ENCODE measurements at places on chromosomes 11 and 22.

DNA sequence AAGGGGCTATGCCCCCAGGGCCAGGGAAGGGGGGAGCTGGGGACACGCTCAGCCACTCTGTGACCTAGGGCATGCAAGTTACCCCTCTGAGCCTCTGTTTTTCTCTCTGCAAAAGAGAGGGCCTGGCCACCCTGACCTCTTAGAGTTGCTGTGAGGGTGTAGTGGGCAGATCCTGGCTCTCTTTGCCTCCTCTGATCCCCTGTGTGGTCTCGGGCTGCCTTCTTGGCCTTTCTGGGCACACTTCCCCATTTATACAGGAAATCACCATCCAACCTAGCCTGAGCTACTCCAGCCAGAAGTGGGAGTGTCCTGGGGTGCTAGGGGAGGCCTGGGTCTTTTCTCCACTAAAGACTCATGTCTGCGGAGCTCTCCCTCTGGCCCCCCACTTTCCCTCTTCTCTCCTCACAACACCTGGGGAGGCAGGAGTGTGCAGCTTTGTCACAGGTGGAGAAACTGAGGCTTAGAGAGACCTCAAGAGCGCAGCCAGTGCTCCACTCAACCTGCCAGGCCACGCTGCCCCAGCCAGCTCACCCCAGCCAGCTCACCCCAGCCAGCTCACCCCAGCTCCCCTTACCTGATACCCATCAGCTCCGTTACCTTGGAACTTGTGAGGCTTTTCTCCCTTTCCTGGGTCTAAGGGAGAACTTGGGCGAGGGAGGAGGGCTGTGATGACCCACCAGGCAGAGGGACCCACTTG lies 1.4 kb downstream of the AIFM3 start:
- no peak overlapping the region for H3K27ac ChIP-seq
- H3K4me1 ChIP-seq, result peaks cover 8% of the 10 kb centered on the region
- no peak for DNase-seq
- H3K4me3 ChIP-seq, result no peak overlapping the region
- no peaks in the 10 kb centered on the region for H3K27me3 ChIP-seq

DNA sequence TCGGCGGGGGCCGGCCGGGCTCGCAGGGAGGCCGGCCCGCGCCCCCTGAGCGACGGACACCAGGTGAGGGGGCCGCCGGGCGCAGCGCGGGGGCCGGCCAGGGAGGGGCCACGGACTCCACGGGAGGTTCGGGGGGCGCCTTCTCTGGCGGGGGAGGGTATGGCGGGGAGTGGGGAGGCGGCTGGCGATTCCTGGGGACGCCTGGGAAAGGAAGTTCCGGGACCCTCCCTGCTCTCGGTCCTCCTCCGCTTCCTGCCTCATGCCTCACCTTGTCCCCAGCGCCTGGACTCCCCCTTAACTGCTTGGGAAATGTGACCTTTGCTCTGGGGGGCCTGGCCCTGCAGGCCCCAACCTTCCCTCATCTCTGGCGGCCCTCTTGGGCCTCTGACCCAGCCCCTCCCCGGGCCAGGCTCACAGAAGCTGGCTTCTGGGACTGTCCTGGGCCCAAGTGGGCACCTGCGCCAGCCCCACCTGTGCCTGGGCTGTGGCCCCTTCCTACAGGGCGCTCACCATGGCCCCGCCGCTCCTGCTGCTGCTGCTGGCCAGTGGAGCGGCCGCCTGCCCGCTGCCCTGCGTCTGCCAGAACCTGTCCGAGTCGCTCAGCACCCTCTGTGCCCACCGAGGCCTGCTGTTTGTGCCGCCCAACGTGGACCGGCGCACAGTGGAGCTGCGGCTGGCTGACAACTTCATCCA lies 516 bp downstream of the LRFN4 start:
- H3K27me3 ChIP-seq, result no peaks in the 10 kb centered on the region
- H3K4me1 ChIP-seq, result peaks cover 2% of the 10 kb centered on the region

GRCh38 chr11:64344787-64345186 lies 4.8 kb downstream of the CCDC88B start:
- H3K27ac ChIP-seq, result peak overlapping the region; percentile 43
- no peaks in the 10 kb centered on the region for H3K27me3 ChIP-seq
- no peak overlapping the region for H3K4me3 ChIP-seq

- no peaks in the 10 kb centered on the region for H3K27me3 ChIP-seq
- no peak for DNase-seq
- no peaks in the 10 kb centered on the region for H3K4me1 ChIP-seq
- peaks cover 4% of the 10 kb centered on the region for H3K36me3 ChIP-seq
Measured at GRCh38 chr22:37982938-37983859, 1.2 kb downstream of the SOX10 start.

DNA sequence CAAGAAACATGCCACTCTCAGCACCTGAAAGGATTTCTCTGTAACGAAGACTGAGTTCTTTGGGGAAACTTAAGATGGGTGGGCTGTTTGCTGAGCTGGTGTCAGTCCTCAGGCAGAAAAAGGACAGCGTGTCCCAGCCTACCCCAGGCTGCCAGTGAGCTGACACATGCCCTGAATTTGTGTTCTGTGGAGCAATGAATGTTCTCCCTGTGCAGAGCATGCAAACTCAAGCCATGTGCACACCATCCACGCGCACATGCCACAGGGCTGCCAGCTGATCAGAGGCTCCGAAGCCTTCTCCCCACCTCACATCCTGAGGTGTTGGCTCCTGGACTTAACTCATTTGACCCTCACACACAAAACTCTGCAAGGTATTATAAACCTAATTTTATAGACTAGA lies 104.9 kb downstream of the KCNC1 start:
- no peaks in the 10 kb centered on the region for H3K4me1 ChIP-seq
- H3K36me3 ChIP-seq, result peaks cover 3% of the 10 kb centered on the region
- H3K4me3 ChIP-seq, result no peak overlapping the region
- no peak for DNase-seq
- no peak overlapping the region for H3K27ac ChIP-seq
- no peaks in the 10 kb centered on the region for H3K27me3 ChIP-seq

- DNase-seq, result no peak
- no peaks in the 10 kb centered on the region for H3K36me3 ChIP-seq
- H3K27me3 ChIP-seq, result peaks cover 20% of the 10 kb centered on the region
Measured at GRCh38 chr11:59822989-59823566, 12.5 kb upstream of the MRPL16 start.

- no peak for DNase-seq
- H3K36me3 ChIP-seq, result no peaks in the 10 kb centered on the region
- H3K4me1 ChIP-seq, result no peaks in the 10 kb centered on the region
Measured at GRCh38 chr11:133228471-133229329, 303.6 kb downstream of the OPCML start.

DNA sequence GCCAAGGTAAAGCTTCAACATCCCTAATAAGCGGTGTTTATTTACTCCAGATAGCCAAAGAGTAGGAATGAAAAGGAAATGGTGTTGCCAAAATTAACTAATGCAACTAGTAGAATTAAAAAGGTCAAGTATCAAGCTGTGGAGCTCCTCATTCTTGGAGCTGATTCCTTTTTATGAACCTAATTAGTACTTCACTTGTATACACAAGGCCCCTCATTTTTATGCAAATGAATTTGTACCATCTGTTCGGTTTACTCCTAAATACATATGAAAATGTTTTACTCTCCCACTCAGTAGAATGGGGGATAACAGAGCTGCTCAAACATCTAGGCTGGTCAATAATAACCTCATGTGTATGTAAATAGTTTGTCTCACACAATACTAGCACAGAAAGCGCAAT lies 426.4 kb upstream of the LUZP2 start:
- no peak for DNase-seq
- H3K27me3 ChIP-seq, result no peaks in the 10 kb centered on the region
- H3K4me1 ChIP-seq, result no peaks in the 10 kb centered on the region
- no peak overlapping the region for H3K4me3 ChIP-seq

DNA sequence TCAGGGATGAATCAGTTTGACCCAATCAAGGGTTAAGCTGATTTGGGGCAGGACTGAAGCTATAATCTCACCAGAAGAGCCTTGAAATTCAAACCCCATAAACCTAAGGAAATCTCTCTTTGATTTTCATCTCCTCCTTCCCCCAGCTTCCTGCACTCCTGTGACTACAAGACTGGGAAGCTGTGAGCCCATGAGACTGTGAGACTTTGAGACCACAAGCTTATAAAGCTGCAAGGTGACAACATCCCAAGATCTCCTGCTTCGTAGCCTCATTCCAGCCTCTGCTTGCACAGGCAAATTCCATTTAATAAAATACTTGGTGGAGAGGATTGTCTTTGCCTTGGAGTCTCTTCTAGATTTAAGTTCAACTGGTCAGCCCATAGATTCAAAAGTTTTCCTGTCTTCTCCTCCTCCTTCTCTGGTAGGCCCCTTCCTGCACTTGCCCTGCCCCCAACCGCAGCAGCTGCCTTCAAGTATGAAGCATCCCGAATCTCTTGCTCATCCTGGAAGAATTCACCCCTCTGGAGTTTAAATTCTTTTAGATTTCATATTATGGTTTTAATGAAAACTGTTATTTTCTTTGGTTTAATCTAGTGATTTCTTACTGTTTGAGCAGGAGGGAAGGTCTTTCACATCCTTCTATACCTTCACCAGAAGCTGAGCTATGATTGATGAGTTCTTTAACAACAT lies 42.1 kb downstream of the PAMR1 start:
- H3K4me3 ChIP-seq, result no peak overlapping the region
- no peak for DNase-seq
- no peaks in the 10 kb centered on the region for H3K4me1 ChIP-seq
- H3K27ac ChIP-seq, result no peak overlapping the region
- H3K36me3 ChIP-seq, result peaks cover 2% of the 10 kb centered on the region

DNA sequence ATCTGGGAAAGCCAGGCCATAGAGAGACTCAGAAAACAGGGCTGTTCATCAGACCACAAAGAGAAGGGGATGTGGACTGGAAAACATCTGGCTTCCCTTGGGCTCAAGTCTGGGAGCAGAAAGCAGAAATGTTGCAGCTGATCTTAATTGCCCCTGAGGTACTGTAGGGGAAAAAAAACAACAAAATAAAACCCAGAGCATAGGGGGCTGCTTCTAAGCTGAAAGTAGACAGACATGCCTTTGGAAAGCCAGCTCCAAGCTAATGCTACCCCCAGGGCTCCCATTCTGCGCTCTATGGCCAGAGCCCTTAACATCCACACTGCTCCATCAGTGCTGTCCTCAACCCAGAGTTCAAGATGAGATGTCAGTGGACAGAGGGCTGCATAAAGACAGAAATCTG lies 2.0 kb upstream of the PACSIN3 start:
- peaks cover under 1% of the 10 kb centered on the region for H3K36me3 ChIP-seq
- H3K27me3 ChIP-seq, result peaks cover 18% of the 10 kb centered on the region
- H3K4me1 ChIP-seq, result peaks cover 7% of the 10 kb centered on the region
- H3K4me3 ChIP-seq, result no peak overlapping the region
- DNase-seq, result no peak
- H3K27ac ChIP-seq, result no peak overlapping the region
